ENCODE measurements at places on chromosomes 2 and 18.
A peak's percentile ranks its signal among the peaks of the same experiment; 100 is the strongest.

DNA sequence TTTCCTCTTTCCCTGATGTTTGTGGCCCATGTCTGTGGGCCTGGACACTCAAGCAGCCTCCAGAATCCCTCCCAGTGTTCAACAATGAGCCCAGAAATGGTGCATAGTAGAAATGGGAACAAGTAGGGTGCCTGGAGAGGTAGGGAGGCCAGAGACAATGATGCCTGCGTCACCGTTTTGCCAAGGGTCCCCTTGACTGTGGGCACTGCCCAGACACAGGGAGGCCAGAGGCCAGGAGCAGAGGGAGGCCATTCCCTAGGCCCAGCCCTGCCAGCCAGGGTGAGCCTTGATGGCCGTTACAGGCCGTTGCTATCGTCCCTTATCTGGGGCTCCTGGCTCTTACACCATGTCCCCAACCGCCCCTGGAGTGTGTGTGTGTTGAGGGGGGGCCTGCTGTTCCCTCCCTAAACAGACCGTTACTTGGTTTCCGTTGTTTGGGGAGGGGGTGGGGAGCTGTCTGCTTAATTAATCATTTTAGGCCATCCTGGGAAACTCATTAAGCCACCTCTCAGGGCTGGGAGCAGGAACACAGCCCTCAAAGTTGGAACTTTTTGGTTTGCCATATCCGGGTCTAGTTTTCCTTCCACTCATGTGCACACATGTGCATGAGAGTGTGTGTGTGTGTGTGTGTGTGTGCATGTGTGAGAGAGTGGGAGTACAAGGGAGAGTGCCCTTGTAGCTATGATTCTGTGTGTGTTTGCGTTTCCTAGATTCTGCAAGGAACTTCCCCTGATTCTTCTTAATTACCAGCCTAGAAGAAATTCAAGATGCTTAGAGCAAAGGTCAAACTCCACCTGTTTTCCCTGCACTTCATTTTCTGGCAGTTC is 135.2 kb upstream of the HAAO start:
- no peak for DNase-seq

- DNase-seq = no peak
These were observed 332.2 kb downstream of the OSR1 start for GRCh38 chr2:19026261-19026660.

GRCh38 chr18:7048081-7048480 is 69.5 kb downstream of the LAMA1 start:
- DNase-seq = no peak

DNA sequence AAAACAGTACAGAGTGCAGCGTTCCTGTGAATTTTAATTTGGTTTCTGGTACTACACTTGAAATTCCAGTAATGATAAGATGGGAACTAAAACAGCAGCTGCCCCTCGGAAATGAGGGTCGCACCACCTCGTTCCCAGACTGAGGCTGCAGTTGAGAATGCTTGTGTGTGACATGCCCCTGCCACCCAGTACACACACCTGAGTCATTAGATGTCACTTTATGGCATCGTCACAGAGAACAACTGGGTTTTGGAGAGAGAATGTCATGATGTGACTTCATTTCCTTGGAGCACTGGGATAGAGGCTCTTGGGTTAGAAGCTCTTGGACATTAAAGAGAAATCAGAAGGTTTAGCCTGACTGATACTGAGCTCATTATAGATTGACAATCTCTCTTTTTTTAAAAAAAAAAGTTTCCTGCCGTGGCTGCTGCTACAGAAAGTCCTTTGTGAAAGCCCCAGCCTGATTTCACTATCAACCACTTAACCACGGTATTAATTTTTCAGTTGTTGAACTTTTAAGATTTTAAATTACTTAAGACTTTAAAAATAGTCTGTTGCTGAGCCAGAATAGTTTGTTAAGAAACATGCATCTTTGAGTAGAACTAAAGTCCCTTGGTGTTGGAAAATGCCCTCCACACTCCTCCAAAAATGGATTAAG is 24.5 kb downstream of the BCL2L11 start:
- no peak for DNase-seq

GRCh38 chr2:139045524-139045923 is 265.3 kb upstream of the NXPH2 start:
- DNase-seq = no peak

DNA sequence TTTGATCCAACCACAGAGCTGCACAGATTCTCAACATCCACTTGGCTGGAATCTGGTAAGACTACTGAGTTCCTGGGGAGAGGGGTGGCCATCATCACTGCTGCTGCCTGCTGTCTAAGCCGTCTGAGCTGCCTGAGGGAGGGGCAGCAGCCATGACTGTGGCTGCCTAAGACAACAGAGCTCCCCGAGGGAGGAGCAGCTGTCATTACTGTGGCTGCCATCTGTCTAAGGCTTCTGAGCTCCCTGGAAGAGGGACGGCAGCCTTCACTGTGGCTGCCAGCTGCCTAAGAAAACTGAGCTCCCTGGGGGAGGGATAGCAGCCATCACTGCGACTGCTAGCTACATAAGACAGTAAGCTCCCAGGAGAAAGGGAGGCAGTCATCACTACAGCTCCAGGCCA is 584.4 kb downstream of the NR4A2 start:
- no peak for DNase-seq

DNA sequence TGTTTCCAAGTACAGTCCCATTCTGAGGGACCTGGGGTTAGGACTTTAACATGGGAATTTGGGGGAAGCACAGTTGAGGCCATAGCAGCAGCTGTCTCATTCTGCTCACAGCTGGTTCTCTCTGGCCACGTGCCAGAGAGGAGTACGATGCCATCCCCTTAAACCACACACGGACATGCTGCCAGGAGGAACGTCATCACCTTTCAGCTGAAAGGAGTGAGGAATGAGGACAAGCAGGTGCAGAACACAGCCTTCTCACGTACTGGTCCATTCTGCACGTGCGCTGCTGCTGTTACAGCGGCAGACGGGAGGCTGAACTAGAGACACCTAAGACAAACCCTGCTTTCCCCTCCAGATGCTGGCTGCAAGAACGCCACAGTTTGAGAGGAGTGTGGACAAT is 33.5 kb downstream of the ODC1 start:
- no peak for DNase-seq

- no peak for DNase-seq
These were observed 44.8 kb downstream of the CHMP3 start for GRCh38 chr2:86518481-86518880.

DNA sequence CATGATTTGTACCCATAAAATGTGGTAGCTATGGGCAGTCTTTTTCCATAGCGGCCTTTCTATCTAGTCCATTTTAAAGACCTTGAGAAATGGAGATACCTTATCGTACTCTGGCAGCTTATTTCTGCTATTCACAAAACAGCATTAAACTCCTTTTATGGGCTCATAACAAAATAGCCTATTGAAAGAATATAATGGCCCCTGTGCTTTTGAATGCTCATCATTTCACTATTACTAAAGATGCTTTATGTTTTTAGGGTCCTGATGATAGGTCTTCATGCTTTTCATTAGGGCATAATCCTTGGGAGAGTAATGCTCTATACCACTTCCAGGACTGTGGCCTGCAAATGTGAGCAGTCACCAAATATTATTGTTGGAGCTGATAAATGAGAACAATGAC is 7.3 kb upstream of the TMEM178A start:
- DNase-seq = no peak

- DNase-seq = no peak
These were observed 118.9 kb upstream of the ARL4C start for GRCh38 chr2:234615643-234616356.

- DNase-seq = no peak
These were observed 35.4 kb downstream of the PPP4R3B start for GRCh38 chr2:55581874-55582547.

- DNase-seq = peak; percentile 60
These were observed 8.3 kb downstream of the SLC4A5 start for GRCh38 chr2:74334931-74335333.

Measured in GM13976 (cell line).